Renal cortical epithelial cell (primary cell): ENCODE measurements at places on chromosomes 3 and 15.

DNA sequence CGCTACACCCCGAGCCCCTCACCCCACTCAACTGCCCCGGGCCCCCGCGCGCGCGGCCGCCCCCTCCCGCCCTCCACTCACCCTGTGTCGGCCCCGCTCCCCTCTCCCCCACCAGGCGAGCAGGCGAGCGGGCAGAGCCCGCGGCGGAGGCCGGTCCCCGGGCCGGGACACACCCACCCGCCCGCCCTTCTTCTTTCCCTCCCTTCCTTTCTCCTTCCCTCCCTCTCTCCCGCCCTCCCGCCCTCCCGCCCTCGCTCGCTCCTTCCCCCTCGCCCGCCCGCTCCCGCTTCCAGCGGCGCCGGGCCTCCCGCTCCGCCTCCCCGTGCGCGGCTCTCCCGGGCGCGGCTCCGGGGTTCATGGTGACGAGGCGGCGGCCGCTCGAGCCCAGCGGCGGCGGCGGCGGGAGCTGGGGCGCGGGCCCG lies at the start of gene CTDSPL:
CTDSPL (plus strand) TSS at position 261 of the 422 bp plus-strand sequence. CDS start 320 bp downstream, outside the sequence.
- DNase-seq, result no peak

DNA sequence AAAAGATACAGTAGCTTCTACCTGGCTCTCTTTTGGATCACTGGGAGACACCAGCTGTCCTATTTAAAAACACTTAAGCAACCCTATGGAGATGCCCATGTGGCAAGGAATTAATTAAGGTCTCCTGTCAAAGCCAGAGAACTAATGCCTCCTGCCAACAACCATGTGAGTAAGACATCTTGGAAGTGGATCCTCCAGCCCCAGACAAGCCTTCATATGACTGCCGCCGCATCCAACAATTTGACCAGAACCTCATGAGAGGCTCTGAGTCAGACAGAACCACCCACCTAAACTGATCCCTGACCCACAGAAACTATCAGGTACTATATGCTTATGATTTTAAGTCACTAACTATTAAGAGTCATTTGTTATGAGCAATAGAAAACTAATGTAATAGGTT lies 22.3 kb downstream of the IFT80 start:
- no peak for DNase-seq

- DNase-seq, result peak; percentile 57
These were observed 370.6 kb upstream of the PROK2 start for GRCh38 chr3:72155391-72156064.

- DNase-seq, result no peak
These were observed 7.2 kb upstream of the TIMP4 start for GRCh38 chr3:12165909-12166308.

GRCh38 chr3:36373084-36373483 lies 7.2 kb upstream of the STAC start:
- DNase-seq, result peak; percentile 85

DNA sequence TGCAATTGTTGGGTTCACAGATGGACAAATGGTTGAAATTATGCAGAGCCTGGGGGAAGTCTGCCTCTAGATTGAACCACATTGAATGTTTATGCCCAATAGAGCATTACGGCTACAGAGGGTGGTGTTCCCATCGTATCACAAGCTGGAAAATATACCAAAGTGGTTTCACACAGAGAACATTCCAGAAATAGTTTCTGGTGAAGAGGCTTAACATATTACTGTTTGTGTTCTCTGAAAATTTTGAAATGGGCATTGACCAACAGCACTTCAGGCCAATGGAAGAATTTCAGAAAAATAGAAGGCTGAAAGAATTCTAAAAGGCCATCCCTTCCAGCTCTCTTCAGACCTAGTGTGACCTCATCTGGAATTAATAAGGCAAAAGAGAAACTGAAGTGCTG lies 203.9 kb downstream of the NEK10 start:
- DNase-seq, result peak; percentile 98

DNA sequence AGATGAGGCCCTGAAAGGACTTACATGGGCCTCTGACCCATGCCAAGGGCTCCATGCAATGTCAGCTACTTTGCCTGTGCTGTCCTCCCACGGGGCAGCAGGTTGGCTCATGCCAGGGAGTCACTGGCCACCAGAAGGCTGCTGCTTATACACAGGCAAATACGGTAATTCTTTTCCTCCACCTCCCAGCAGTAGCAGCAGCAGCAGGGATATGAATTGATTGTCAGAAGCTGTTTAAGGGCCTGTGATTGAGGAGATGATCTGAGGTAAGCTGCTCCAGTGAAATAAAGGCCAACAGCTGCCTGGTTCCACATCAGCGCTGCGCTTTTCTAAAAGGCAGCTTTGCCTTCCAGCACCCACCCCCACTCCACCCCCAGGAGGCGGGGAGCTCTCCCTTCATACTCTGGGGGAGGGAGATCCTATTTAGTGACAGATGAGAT lies 250.5 kb downstream of the SHQ1 start:
- DNase-seq, result peak; percentile 38

- DNase-seq, result no peak
These were observed 164.9 kb downstream of the THSD4 start for GRCh38 chr15:71280206-71280605.

DNA sequence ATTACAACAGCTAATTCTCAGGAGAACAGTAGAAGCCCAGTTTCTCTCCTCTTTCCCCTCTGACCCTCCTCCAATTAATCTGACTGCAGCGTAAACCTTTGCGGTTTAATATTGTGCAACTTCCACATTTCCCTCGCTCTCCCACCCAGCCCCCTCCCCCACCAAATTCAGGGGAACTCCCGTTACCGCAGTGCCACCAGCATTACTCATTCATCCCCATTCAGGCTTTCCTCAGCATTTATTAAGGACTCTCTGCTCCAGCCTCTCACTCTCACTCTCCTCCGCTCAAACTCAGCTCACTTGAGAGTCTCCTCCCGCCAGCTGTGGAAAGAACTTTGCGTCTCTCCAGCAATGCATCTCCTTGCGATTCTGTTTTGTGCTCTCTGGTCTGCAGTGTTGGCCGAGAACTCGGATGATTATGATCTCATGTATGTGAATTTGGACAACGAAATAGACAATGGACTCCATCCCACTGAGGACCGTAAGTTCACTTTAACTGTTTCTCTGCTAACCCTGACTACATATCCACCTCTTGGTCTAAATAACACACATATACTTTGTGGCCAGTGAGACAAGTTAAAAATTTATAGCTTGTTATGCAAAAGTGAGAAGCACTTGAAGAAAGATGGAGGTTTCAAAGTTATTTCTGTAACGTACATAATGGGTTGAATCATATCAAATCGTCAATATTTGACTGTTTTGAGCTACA lies at the start of gene PTX3:
PTX3 (plus strand) TSS at position 268 of the 709 bp plus-strand sequence; CDS start at position 352, 84 bp downstream.
- peak; percentile 90 for DNase-seq

DNA sequence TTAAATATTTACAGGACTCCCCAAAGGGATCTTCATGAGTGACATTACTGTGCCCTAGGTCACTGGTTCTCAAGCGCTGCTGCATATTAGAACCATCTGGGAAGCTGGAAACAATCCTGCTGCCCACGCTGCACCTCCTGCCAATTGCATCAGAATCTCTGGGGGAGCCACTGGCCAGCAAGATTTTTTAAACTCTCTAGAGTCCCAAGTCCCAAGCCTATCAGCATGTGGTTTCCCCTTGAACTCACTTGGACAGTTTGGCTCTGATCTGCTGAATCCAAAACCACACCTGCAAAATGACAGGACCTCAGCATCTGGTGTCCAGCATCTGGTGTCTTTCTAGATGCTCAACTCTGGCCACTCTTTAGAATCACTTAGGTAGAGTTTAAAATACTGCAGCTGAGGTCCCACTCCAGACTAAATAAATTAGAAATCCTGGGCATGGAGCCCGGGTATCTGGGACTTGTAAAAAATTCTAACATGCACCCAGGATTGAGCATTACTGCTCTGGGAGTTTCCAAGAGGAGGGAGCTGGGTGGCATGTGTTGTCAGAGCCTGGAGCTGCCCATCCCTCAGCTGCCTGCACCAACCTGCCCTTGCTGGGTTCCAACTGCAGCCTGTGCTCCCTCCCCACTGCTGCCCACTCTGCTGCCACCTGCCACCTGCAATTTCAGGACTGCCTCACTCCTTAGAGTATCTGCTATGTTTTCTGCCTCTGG lies 311.3 kb downstream of the SLC9A9 start:
- peak; percentile 13 for DNase-seq

DNA sequence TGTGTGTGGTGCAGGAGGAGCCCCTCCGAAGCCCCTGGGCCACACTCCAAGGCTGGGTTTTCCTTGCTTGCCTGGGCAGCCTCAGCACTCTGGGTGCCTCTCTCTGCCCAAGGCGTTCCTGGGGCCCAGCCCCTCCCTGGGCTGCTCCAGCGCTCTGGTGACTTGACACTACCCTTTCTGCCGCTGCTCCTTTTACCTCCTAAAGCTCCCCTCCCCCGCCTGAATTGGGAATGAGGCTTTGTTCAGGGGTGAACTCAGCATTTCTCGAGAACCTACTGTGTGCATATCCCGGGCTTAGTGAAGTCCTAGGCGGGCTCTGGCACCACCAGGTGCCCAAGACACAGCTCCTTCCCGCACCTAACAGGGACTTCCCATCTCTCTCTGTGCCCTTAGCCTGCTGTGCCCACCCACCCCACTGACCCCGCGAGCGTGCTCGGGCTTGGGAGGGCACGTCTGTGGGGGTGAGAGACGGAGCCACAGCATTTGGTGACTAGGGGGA lies 1.2 kb upstream of the BAHD1 start:
- no peak for DNase-seq

- no peak for DNase-seq
These were observed 329.1 kb upstream of the SOX2 start for GRCh38 chr3:181382656-181383055.

GRCh38 chr3:139110072-139110830 lies 65.6 kb upstream of the PRR23C start:
- DNase-seq, result no peak

DNA sequence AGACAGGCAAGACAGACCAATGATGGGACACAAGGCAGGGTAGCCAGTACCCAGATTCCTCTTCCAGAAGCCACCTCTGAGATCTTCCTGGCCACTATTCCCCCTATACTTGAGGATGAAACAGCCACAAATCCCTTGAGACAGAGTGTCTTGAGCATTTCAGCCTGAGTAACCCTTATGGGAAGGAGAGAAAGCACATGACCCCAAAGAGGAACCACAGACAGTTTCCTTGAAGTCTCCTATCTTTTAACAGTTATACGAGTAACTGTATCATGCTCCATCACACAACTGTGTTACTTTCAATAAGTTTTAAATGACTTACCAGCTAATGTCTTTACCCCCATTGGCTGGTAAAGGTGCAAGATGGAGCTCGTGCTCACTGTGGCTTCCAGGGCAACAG lies 9.3 kb downstream of the VIPR1 start:
- DNase-seq, result no peak

- DNase-seq, result peak; percentile 17
These were observed 34.4 kb upstream of the MEIS2 start for GRCh38 chr15:37134699-37135131.

- DNase-seq, result no peak
These were observed 104.1 kb upstream of the LPP start for GRCh38 chr3:188049606-188050530.

- no peak for DNase-seq
These were observed 255.0 kb downstream of the CLSTN2 start for GRCh38 chr3:140189976-140190375.

GRCh38 chr15:78914027-78914764 lies 30.6 kb downstream of the CTSH start:
- DNase-seq, result peak; percentile 38

- no peak for DNase-seq
These were observed 3.7 kb downstream of the CHRNA3 start for GRCh38 chr15:78617076-78617475.

- DNase-seq, result peak; percentile 7
These were observed 157.3 kb downstream of the PLCH1 start for GRCh38 chr3:155587581-155587980.

GRCh38 chr3:187880441-187880840 lies 135.2 kb upstream of the BCL6 start:
- peak; percentile 26 for DNase-seq

DNA sequence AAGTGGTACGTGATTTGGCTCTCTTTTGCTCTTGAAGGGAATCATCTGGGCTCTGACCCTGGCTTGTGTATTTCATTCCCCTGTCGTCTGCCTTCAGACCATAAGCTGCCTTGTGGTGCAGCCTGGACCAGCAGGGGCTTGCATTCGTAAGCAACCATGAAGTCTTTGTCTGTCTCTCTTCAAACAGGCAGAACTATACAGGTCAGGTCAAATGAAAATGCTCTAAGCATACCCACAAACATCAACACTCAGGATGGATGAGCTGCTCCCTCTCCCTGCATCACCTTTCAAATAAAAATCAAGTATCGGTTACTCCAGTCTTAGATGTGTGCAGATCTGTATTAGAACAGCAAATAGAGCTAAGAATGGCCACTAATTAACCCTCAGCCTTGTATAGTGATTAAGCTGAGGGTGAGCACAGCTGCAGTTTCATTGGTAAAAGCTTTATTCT lies 268.6 kb upstream of the UBE2E1 start:
- no peak for DNase-seq

DNA sequence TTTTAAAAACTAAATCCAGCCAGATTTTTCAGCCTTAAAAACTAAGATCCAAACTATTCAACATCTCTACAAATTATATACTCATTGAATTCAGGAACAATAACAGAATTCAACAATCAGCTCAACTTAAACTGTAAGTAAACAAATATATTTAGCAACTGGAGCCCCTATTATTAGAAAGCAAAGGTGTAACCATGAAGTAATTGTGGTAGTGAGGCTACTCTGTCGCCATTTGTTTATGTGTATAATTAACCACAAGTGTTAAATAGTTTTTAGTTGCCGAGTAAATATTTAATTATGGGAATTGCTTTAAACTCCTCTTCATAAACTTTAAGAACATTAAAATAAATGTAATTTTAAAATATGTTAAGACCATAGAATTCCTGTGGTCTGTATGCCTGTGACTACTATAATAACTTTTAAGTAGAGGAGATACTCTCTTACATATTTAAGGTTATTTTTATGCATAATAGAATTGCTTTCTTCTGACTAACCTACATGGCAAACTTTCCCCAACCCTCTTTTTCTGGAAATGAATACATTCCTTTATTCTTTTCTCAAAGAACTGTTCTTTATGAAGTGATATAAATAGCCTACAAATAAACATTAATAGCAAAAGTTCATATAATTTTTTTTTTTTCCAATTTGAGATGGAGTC lies 51.2 kb downstream of the MFN1 start:
- DNase-seq, result no peak

DNA sequence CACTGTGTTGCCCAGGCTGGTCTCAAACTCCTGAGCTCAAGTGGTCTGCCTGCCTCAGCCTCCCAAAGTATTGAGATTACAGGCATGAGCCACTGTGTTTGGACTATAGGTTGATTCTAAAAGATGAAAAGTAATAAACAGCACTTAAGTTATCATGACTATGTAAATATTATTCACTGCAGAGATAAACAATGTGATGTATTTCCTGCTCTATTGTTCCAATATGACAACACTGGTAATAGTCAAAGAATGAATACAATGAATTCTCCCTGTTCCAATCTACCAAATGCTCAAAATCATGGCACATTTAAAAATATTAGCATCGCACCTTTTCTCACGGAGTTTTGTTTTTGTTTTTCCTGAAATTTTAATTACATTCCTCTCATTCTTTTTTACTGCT lies 36.8 kb upstream of the TBL1XR1 start:
- DNase-seq, result no peak

- DNase-seq, result no peak
These were observed 178.9 kb downstream of the KCNMB2 start for GRCh38 chr3:178714925-178715832.

GRCh38 chr3:42827654-42828053 lies 18.4 kb downstream of the ACKR2 start:
- DNase-seq, result peak; percentile 50
